ENCODE measurements at places on chromosomes 2 and 18.

DNA sequence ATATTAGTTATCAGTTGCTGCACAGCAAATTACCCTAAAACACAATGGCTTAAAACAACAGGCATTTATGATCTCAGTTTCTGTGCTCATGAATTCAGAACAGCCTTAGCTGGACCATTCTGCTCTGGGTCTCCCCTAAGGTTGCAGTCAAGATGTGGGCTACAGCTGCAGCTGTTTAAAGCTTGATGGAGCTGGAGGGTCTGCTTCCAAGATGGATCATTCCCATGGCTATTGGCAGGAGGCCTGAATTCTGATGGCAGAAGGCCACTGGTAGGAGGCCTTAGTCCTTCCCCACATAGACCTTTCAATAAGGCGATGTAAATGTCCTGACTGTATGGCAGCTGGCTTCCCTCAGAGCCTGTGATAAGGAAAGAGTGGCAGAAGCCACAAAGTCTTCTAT is 118.6 kb upstream of the SERPINE2 start:
- DNase-seq = no peak

- DNase-seq = no peak
Measured at GRCh38 chr2:196606516-196606915, 33.0 kb upstream of the CCDC150 start.

GRCh38 chr2:15769235-15769634 is 171.1 kb upstream of the MYCN start:
- no peak for DNase-seq

- no peak for DNase-seq
Measured at GRCh38 chr2:72851333-72851732, 25.5 kb upstream of the EXOC6B start.

DNA sequence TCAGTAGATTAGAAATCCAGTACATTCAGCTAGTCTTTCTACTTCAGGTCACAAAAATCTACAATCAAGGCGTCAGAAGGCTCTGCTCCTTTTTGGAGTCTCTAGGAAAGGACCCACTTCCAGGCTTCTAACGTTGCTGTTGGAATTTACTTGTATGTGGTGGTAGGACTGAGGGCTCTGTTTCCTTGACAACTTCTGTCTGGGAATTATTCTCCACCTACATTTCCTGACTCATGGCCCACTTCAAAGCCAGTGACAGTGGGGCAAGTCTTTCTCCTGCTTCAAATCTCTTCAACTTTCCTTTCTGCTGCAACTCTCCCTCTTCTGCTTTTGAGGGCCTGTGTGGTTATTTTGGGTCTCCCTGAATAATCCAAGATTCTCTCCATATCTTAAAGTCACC is 10.4 kb upstream of the TMX3 start:
- DNase-seq = no peak

DNA sequence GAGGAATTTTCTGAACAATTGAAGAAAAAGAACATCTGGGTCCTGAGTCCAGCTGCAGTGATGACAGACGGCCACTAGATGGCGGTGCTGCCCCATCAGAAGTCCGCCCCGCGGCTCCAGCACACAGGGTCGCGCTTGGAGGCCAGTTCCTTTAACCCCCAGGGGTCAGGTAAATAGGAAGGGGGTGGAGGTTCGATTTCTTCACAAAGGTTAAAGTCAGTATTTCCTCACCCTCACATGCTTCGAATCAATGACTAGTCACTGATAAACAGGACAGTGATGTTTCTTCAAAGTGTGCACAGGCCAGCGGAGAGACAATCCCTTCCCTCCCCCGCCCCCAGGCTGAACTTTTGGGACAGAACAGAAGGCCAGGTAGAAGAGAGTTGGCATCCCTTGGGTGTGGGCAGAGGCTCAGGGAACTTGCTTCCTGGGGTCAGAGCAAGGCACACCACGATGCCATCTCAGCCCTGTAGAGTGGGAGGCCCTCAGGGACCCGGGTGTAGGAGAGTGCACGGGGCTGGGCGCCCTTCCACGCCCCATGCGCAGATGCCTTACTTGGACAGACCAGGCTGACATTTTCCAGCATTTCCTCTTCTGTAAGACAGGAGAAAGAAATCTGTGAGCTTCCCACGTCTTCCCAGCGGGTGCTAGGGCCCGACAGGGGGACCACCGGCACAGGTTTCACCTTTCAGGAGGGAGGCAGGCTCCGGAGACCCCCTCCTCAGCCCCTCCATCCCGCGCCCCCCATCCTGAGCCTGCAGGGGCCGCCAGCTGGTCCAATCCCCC is 722 bp downstream of the APOB start:
- DNase-seq = peak; percentile 80

DNA sequence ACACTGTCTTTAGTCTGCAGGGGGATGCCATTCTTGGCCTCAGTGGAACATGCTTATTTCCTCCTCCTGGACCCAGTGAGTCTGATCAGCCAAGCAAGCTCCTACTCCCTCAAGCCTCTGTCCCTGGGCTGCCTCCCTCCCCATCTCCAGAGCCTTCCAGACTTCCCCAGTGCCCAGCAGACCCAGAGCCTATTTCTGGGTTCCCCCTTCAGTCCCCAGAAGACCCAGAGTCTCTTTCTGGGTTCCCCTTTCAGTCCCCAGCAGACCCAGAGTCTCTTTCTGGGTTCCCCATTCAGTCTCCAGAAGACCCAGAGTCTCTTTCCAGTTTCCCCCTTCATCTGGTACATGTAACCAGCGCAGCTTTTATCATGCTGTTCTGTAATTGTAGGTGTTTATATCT is 17.0 kb upstream of the PKDCC start:
- no peak for DNase-seq

GRCh38 chr2:127416506-127417001 is 1.7 kb upstream of the PROC start:
- peak; percentile 38 for DNase-seq
